ENCODE measurements at places on chromosomes 12 and 14. TPM values are rescaled to one million over a fixed set of nuclear protein-coding genes. Genes with fewer than 3 reads are reported as not detected.

Gene ITGA7
- 6.8 TPM for total RNA-seq

Gene AQP2
- total RNA-seq, result not detected

Gene SLCO1B1
- not detected for total RNA-seq

Gene PTPRB
- 36.8 TPM for total RNA-seq

Gene DLK1
- total RNA-seq, result not detected

Gene ASIC1
- not detected for total RNA-seq

Gene ANG
- 4.2 TPM for total RNA-seq

Gene BICDL1
- total RNA-seq, result 2.2 TPM

Gene LRRK2
- 24.3 TPM for total RNA-seq

Gene MUCL1
- not detected for total RNA-seq

Gene DTX1
- 3.4 TPM for total RNA-seq

Gene IFNG
- not detected for total RNA-seq

Gene SERPINA3
- 1.7 TPM for total RNA-seq

Gene PAX9
- total RNA-seq, result 0.26 TPM

Gene GPR135
- 3.1 TPM for total RNA-seq

Gene COL2A1
- total RNA-seq, result not detected

Gene RNASE3
- not detected for total RNA-seq

Gene LMNTD1
- not detected for total RNA-seq

Gene AJUBA
- total RNA-seq, result 12.0 TPM

Gene PDE6H
- total RNA-seq, result not detected

Gene ST8SIA1
- total RNA-seq, result 14.6 TPM

Gene LRTM2
- total RNA-seq, result not detected

Gene TMPO
- 256 TPM for total RNA-seq

Gene DAD1
- 375 TPM for total RNA-seq

Gene FAM222A
- total RNA-seq, result 0.34 TPM

Gene THTPA
- 16.8 TPM for total RNA-seq

Gene KLHL33
- 2.1 TPM for total RNA-seq

Gene SLC35E3
- total RNA-seq, result 6.5 TPM

Gene AP4S1
- total RNA-seq, result 2.9 TPM

Gene CD4
- 12.4 TPM for total RNA-seq

Gene HOXC6
- total RNA-seq, result 2.1 TPM
